ENCODE measurements at places on chromosomes 5 and 9.

DNA sequence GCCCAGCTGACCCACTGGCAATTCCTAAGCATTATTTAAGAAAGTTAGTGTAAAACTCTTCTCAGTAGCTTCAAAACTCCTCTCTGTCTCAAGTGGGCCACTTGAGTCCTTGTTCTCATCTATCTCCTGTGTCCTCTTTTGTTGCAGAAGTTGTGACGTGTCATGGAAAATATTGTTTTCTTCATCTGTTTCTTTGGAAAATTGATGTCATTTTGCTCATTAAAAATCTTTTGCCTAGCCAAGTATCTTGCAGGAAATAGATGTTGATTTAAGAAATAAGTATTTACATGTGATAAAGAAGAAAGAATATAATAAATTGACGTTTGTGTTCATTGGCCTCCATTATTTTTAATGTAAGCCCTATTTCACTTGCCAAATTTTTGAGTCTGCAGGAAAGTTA is 1158.4 kb upstream of the SEMA6A start:
- H3K27me3 ChIP-seq: no peaks in the 10 kb centered on the region
- DNase-seq: no peak
- no peak overlapping the region for H3K4me3 ChIP-seq
- H3K4me1 ChIP-seq: no peaks in the 10 kb centered on the region
- H3K27ac ChIP-seq: no peak overlapping the region
- H3K36me3 ChIP-seq: peaks cover 7% of the 10 kb centered on the region

DNA sequence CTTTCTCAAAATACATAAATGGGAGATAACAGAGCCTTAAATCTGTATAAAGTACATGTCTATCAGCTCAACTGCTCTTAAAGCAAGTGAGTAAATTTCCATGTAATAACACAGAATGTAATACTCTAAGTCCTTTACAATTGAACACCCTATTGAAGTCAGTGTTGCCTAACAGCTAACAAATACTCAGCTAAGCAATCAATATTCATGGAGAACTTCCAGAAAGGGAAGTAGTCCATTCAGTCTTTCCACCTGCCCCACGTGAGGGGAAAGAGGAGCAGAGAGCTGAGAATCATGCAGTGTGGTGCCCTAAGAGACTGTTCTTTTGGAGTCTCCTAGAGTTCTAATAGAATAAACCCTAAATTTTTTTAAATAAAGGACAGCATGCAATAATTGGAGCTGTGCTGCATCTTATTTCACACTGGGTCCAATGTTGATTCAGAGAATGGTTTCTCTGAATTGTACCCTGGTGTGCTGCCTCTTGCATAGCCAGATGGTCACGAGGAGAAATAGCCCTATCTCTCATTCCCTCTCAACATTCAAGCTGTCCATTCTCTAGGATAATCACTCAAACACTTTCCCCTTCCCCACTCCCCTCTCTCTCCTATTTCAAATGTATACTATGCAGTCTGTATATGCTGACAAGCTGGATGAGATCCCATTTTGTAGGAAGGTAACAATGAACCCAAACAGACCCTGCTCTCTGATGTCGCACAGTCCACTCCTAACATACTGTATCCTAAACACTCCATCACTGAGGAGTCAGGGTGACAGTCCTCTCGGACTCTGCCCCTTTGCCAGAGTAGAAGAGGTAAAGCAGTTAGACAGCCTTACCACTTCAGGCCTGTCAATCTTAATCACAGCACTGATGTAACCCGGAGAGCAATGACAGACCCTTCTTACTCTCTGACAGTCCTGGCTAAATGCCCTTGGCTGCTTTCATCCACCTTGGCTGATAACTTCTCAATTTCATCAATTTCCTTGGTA is 134.8 kb downstream of the EPB41L4A start:
- H3K4me3 ChIP-seq: no peak overlapping the region
- no peaks in the 10 kb centered on the region for H3K36me3 ChIP-seq
- H3K27ac ChIP-seq: no peak overlapping the region
- no peaks in the 10 kb centered on the region for H3K4me1 ChIP-seq
- no peaks in the 10 kb centered on the region for H3K27me3 ChIP-seq
- DNase-seq: no peak

- no peaks in the 10 kb centered on the region for H3K36me3 ChIP-seq
- no peak overlapping the region for H3K4me3 ChIP-seq
- no peaks in the 10 kb centered on the region for H3K4me1 ChIP-seq
- DNase-seq: no peak
- H3K27me3 ChIP-seq: peaks cover 7% of the 10 kb centered on the region
These were observed 35.0 kb upstream of the PCSK5 start for GRCh38 chr9:75855509-75855908.

GRCh38 chr9:4045556-4045955 is 254.3 kb downstream of the GLIS3 start:
- no peaks in the 10 kb centered on the region for H3K36me3 ChIP-seq
- DNase-seq: no peak
- H3K27ac ChIP-seq: no peak overlapping the region
- no peak overlapping the region for H3K4me3 ChIP-seq

DNA sequence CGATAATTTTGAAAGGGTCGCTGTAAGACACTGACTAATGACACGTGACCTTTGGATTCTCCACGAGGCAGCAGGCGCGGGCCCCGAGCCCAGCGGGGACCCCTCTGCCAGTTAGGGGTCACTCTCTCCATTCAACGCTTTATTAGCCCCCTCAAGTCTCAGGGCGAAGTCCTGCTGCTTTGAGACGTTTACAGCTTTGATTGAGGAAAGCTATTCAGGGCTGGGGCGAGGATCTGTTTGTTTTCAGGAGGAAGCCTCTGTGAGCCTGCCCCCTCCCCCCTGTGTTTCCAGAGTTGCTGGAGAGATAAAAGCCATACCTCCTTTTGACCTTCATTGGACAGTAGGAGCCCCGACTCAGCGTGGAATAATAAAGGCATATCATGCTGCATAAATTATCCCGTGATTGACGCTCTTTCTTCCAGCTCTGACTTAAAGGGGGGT is 31.4 kb upstream of the MSX2 start:
- H3K36me3 ChIP-seq: no peaks in the 10 kb centered on the region
- DNase-seq: no peak
- peaks cover 41% of the 10 kb centered on the region for H3K27me3 ChIP-seq
- H3K27ac ChIP-seq: no peak overlapping the region
